ENCODE measurements at places on chromosomes 11 and 22.

DNA sequence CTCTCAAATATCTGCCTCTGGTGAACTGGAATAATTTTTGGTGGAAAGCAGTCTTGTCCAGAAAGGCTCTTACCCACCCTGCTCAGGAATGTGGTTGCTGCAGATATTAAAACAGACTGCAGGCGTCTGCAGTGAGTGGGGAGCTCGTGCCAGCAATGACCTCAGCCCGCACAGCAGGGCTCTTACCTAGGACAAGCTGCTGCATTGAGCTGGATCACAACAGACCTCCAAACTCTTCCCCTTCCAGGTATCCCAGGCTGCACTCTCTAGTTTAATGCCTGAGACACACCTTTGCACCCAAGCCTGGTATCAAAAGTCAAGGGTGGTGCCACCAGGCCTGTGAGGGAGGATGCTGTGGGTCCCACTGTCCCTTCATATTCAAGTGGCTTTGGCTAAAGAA, 69.7 kb upstream of the CDON start:
- no peak for DNase-seq

DNA sequence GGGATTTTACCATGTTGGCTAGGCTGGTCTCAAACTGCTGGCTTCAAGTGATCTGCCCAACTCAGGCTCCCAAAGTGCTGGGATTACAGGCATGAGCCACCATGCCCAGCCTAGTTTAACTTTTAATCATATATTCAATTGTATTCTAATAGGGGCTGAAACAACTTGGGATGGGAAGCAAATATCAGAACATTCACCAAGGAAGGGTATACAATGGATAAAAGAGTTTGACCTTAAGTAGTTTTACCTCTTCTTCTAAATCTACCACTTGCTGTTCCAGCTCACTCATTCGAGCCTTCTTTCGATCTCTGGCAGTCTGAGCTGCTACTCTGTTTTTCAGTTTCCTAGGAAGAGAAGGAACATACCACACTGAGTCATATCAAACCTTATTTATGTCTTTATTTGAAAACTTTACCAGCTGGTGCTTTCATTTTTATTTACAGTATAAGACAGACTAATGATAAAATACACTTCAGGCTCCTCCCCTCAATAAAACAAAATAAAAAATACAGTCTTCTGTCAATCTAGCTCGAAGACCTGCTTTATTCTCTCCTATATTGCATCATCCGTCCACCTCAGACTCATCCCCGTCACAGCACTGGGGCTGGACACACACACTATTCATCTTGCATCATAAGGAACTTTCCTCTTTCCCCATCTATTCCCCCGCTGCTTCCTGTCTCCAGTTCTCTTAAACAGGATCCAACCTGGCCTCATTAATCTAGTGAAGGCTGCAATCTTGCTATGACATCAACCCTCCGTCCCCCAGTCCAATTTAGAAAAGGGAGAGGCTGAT, 1.4 kb downstream of the XBP1 start:
- no peak for DNase-seq

DNA sequence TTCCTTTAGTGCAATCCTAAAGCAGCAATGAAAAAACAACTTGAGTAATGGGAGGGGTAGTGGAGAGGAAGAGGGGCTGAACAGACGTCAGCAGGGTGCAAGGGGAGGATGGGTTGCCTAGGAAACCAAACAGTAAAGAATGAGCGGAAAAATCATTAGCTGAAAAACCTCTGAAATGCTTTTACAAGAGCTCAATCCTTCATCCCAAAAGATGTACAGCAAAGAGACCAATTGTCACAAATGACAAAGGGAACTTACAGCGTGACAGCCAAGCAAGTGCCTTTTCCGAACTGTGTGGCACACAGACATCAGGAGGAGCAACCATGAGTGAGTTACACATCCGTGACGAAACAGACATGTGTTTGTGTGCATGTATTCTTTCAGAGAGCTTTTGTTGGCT, 104.6 kb downstream of the SIK3 start:
- no peak for DNase-seq

GRCh38 chr22:29727131-29727523, 7.3 kb downstream of the CABP7 start:
- no peak for DNase-seq

- DNase-seq, result peak; percentile 62
Measured at GRCh38 chr11:59102259-59102765, 4.7 kb upstream of the FAM111B start.

GRCh38 chr11:99841885-99842284, 821.1 kb downstream of the CNTN5 start:
- DNase-seq, result no peak

DNA sequence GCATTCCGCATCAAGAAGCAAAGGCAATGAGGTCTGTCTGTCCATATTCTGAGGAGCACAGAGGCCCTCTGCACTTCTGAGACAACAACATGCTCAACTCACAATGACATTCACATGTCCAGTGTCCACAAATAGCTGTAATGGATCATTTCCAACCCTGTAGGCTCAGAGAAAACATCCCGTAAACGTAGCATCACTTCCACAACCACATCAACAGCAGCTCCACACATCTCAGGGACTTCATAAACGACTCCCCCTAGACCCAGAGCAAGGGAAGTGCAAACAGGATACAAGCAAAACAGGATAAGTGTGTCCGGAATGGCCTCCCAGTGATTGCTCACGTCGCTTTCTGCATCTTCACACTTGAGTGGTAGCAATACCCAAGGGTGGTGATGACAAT, 100.2 kb downstream of the SYN3 start:
- no peak for DNase-seq

- no peak for DNase-seq
Measured at GRCh38 chr11:72955466-72955865, 141.3 kb downstream of the ATG16L2 start.

- DNase-seq, result no peak
Measured at GRCh38 chr22:41952713-41953112, 763 bp downstream of the SMIM45 start.

DNA sequence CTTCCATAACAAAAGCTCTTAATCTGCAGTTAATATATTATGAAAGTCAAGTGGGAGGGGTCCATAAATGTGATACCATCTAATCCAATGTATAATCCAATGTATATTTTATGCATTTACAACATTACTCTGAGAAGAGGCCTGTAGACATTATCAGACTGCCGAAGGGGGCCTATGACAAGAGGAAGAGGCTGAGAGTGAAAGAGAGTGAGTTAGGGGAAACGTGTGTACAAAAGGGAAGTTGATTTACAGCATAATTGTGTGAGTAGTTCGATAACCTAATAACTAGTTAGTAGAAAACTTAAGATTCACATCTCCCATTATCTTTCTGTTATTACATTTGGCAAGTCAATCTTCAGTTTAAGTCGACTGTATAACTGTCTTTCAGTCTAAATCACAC, 86.6 kb downstream of the DDX10 start:
- DNase-seq, result no peak

DNA sequence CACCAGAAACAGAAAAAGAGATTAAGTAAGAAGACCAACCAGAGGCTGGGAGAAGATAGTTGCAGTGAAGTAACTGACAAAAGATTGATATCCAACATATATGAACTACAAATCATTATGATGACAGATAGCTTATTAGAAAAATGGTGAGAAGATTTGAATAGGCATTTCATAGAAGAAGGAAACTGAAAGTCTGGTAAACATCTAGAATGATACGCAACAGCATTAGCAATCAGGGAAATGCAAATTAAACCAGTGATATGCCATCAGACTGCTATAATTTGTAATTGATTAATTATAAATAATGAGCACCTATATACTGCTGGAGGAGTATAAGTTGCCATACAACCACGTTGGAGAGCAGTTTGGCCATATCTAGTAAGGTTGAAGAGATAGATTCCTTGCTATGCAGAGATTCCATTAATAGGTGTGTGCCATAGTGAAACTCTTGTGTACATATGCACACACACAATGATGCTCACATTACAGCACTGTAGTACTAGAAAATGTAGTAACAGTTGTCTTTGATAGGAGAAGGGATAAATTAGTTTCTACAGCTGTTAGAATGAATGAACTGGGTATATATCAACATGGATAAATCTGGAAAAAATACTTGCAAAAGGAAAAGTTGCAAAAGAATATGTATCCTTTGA, 20.5 kb downstream of the RNF169 start:
- DNase-seq, result no peak

- no peak for DNase-seq
Measured at GRCh38 chr22:23698673-23699235, 7.9 kb downstream of the RGL4 start.

DNA sequence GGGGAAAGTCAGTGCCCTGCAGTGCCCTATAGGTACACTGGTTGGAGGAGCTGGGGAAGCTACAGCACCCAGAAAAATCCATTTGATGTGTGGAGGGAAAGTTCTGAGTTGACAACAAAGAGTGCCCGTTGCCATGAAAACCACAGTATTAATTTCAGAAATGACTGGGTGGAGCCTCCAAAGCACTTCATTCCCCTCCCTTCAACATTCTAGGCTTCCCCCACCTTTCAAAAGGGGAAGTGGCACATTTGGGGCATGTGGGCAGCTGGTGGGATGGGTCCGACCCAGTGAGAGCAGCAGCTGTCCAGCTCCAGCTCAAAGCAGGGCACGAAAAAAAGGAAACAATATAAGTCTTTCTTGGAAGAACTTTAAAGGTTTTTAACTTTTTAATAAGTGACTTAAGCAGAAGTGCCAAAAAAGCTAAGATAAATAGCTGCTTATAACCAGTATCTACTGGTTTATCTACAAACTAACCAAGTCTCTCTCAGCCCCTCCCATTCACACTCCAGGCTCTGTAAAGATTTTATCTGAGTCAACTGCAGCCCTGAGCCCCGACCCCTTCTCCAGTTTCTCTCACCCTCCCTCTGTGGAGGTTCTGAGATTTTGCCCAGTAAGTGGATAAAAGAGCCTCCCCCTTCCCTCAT, 9.0 kb upstream of the AHNAK start:
- no peak for DNase-seq

DNA sequence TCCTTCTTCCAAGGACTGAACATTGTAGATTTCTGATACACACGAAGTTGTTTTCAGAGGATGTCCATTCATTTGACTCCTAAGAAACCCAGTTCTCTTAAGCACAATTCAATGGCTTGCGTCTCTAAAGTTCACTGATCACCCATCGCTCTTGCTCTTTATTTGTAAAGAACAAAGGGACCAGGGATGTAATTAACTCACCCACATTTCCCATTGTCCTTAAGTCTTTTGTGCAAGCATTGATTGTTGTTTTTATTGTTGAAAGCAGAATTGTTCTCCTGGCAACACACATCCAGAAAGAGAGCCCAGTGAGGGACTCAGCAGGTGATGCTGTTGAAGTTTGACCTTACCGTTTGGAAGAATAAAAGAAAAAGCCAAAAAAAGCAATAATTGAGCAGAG, 59.2 kb downstream of the SPON1 start:
- DNase-seq, result no peak

DNA sequence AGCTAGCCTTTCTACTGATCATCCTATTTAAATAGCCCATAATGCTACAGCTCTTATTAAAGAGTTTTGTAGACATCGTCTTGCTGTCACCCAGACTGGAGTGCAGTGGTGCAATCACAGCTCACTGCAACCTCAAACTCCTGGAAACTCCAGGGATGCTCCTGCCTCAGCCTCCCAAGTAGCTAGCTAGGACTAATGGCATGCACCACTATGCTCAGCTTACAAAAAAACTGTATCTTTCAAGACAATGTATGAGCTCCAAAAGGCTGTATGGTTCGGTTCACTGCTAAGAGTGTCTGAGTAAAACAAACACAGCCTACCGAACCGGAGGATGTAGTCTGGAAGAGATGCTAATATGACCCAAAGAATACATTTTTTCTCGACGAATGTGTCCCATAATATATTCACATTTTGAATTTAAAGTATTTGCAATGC, 2.6 kb downstream of the TAF1D start:
- DNase-seq, result no peak

GRCh38 chr11:95549301-95549700, 240.3 kb downstream of the FAM76B start:
- DNase-seq, result no peak

DNA sequence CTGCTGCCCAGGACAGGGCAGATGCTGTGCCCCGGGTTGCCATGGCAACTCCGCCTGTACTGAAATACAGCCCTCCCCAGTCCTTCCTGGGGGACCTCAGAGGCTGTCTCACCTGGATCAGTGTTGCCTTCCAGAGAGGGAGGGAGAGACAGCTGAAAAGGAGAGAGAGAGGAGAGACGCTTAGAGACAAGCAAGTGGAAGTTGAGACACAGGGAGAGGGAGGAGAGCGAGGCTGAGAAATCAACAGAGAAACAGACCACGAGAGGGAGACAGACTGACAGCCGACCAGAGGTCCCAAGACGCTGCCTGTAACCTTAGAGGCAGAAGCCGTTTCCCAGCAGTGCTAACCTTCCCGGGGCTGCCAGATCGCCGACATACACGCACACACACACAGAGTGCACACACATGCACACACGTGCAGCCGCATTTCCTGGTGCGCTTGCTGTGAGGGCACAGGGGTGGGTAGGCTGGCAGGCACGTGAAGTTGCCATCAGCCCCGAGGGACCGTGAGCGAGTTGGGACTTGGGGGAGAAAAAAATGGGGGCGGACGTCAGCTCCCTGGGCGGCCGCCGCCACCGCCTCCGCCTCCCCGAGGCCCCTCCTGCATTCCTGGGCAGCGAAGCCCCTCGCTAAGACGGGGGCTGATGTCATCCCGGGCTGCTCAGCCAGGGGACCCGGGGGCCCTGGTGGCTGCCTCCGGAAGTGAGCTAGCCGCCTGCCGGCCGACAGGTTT, 88.6 kb upstream of the CRYBB3 start:
- peak; percentile 35 for DNase-seq

DNA sequence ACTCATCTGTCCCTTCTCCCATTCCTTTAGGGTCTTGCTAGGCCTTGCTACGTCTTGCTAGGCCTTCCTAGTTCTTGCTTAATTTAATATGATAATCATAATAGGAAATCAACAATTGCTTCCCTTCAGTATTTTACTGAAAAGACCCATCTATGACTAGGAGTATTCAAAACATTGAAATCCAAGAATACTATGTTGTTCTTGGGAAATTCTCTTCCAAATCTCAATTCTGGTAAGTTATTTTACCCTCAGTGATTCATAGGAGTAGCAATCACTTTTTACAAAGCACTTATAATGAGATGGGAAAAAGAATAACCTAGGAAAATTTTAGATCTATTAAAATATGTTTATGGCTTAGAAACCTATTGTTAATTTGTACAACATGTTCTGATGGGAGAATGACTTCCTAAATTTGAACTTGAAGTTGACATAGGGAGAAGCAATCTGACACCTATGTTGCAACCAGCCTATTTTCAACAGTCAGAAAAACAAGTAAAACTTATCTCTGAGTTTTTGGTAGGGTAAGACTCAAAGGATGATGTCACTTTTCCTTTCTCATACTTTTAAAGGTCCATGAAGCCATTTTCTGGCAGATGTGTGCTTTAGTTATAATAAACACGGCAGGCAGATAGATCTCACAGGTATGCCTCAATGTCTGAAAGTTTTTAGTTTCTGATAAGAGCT, 29.5 kb upstream of the HIPK3 start:
- no peak for DNase-seq

Data from activated T-cell treated with anti-CD3 and anti-CD28 coated beads for 24 hours (primary cell).